ENCODE measurements at places on chromosomes 12 and 14.

- DNase-seq, result no peak
These were observed 122.0 kb downstream of the AACS start for GRCh38 chr12:125187148-125187745.

GRCh38 chr14:33851366-33851765 lies 99.5 kb downstream of the EGLN3 start:
- DNase-seq, result no peak

- no peak for DNase-seq
These were observed 17.2 kb upstream of the KIF26A start for GRCh38 chr14:104121142-104121541.

- peak; percentile 98 for DNase-seq
These were observed 369.6 kb downstream of the ATP23 start for GRCh38 chr12:58310809-58311622.

GRCh38 chr12:109173443-109174240 lies 57.3 kb downstream of the ACACB start:
- no peak for DNase-seq

DNA sequence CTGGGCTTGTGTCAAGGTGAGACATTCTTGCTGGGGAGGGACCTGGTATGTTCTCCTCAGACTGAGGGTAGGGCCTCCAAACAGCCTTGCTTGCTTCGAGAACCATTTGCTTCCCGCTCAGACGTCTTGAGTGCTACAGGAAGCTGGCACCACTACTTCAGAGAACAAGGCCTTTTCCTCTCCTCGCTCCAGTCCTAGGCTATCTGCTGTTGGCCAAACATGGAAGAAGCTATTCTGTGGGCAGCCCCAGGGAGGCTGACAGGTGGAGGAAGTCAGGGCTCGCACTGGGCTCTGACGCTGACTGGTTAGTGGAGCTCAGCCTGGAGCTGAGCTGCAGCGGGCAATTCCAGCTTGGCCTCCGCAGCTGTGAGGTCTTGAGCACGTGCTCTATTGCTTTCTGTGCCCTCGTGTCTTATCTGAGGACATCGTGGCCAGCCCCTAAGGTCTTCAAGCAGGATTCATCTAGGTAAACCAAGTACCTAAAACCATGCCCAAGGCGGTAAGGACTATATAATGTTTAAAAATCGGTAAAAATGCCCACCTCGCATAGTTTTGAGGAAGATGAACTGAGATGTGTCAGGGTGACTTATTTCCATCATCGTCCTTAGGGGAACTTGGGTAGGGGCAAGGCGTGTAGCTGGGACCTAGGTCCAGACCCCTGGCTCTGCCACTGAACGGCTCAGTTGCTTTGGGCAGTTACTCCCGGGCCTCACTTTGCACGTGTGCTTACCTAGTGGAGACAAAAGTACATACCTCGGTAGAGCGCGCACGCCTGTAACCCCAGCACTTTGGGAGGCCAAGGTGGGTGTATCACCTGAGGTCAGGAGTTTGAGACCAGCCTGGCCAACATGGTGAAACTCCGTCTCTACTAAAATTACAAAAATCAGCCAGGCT lies 4.3 kb downstream of the GAPDH start:
- no peak for DNase-seq

DNA sequence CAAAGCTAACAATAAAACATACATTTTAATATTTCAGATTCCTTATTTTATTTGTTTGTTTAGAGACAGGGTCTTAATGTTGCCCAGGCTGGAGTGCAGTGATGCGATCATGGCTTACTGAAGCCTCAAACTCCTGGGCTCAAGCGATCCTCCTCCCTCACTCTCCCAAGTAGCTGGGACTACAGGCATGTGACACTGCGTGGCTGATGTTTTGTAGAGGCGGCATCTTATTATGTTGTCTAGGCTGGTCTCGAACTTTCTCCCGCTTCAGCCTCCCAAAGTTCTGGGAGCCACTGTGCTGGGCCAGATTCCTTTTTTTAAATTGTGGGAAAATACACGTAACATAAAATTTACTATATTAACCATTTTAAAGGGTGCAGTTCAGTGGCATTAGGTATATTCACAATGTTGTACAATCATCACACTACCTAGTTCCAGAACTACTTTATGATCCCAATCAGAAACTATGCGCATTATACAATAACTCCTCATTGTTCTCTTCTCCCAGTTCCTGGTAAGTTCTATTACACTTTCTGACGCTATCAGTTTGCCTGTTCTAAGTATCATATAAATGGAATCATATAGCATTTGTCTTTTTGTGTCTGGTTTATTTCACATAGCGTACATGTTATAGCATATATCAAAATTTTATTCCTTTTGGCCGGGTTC lies 40.3 kb downstream of the ADIPOR2 start:
- no peak for DNase-seq

- no peak for DNase-seq
These were observed 31.0 kb upstream of the GRIP1 start for GRCh38 chr12:66709893-66710292.

Data from fibroblast of the conjunctiva (primary cell).